ENCODE measurements at places on chromosomes 5 and 9. TPM values are rescaled to one million over a fixed set of nuclear protein-coding genes. Genes with fewer than 3 reads are reported as not detected.

DNA sequence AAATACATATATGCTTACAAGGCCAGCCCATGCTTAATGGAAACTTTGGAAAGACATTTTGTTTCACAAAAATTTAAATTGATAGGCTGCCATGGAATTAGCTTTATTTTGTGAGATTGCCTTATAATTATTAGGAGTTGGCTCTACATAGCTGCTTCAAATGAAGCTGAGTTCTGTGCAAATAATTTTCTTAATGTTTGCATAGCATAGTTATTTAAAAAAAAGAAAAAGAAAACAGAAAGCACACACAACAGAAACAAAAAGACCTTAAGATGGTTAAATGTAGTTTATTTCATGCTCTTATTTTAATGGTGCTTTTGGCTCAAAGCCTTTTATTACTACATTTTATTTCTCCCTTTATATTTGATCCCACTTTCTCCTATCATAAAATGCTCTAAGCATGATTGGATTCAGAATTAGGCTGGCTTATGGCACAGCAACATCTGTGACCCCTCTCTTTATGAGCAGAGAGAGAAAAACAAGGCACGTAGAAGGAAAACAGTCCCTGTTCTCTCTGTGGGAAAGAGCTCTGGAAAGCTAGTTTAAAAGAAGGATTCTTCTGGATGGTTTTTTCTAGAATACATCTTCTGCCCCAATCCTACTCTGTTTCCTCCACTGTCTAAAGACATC is 530.5 kb downstream of the NTRK2 start:
- DNase-seq: no peak

- DNase-seq: no peak
Measured at GRCh38 chr5:122985006-122985700, 51.4 kb downstream of the PPIC start.

The TMEM171 gene
- not detected for total RNA-seq

- DNase-seq: no peak
Measured at GRCh38 chr9:137396227-137396626, 26.7 kb downstream of the EXD3 start.

GRCh38 chr5:55031492-55031891 is 7.4 kb downstream of the GZMK start:
- DNase-seq: no peak

DNA sequence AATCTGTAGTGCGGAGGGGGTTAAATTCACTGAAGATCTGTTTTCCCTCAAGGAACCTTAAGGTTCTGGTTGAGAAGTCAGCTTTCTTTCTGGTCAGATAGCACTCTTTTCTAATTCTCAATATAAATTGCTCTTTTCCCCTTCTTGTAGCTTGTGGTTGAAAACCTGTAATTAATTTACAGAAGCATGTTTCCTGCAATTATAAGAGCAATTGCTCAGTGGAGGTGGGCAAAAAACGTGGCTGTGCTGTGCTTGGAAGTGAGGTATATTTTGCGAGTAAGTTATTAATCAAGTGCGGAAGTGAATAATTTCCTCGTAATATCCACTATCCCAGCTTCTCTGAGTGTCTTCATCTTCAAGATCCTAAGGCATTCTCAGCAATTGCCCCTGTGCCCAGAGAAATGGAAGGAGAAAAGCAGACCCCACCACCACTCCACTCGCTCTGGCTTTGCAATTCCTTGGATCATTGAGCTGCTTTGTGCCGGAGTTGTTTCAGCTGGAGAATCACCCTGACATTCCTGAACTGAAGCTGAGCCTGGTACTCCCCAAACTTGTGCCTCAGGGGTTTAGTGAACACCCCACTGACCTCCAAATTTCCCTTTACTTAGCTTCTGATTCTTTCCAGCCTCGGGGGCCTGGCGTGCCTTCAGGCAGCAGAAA is 140.6 kb downstream of the LRRC70 start:
- no peak for DNase-seq

The ALAD gene
- 19.8 TPM for total RNA-seq

DNA sequence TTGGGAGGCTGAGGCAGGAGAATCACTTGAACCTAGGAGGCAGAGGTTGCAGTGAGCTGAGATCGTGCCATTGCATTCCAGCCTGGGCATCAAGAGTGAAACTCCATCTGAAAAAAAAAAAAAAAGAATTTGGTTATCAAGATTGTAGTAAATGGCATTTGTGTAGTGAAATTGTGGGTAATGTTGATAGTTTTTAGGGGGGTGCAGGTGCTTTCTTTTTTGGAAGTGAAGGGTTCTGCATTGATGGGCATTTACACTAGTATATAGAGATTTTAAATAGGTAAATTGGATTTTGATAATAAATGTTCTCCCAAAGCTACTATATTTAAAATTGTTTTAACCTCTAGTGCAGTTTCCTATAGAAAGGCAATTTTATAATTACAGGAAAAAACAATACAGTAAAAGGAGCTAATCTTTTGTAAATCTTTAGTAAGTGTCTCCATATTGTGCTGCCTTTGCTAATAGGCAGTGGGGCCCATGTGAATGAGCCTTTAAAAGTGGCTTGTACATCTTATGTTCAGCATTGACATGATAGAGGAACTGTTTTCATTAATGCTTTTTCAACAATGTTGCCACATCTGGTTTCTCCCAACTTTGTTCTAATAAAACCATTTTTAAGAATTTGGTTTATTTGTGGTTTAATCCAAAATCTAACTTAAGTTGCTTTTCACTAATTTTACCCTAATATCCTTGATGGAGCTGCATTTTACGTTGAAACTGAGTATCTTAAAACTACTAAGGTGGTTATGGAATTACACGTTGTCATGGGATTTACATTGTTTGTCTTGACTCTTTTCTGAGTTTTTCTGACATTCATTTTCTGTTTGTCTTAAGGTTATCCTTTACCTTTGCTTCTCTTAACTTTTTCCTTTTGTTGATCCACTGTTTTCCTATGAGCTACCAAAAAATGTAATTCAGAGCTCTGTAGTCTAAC is 11.1 kb downstream of the MATR3 start:
- DNase-seq: no peak

- DNase-seq: no peak
Measured at GRCh38 chr5:61919920-61920319, 386.1 kb upstream of the KIF2A start.

GRCh38 chr9:19650312-19650711 is 138.5 kb downstream of the SLC24A2 start:
- DNase-seq: no peak

- DNase-seq: no peak
Measured at GRCh38 chr9:1087120-1087881, 37.1 kb downstream of the DMRT2 start.

GRCh38 chr5:74647096-74647495 is 6.6 kb upstream of the ENC1 start:
- DNase-seq: no peak

DNA sequence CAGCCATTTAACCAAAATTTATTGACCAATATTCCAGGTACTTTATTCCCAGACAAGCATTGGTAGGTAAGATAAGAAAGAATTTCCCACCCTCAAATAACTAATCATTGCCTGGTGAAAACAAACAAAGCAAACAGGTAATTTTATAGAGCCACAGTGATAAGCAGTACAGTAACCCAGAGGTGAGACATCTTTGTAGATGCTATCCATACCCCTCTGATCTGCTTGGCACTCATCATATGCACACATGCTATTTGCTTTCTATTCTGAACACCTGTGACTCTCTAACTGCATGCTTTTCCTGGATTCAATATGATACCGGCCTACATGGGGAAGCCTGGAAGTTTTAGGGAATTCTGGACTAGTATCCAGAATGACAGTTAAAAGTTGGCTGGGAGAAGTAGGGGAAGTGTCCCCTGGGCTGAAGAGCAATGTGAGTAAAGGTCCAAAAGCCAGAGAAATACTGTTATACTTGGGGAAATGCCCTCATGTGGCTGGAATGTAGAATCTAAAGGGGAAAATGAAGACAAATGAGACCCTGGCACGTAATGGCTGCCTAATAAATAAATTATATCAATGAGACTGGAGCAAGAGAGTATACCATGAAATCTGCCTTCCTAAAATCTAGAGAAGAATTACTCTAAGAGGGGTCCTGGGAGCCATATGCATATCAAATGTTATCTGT is 243.8 kb upstream of the ADAMTSL1 start:
- DNase-seq: no peak

DNA sequence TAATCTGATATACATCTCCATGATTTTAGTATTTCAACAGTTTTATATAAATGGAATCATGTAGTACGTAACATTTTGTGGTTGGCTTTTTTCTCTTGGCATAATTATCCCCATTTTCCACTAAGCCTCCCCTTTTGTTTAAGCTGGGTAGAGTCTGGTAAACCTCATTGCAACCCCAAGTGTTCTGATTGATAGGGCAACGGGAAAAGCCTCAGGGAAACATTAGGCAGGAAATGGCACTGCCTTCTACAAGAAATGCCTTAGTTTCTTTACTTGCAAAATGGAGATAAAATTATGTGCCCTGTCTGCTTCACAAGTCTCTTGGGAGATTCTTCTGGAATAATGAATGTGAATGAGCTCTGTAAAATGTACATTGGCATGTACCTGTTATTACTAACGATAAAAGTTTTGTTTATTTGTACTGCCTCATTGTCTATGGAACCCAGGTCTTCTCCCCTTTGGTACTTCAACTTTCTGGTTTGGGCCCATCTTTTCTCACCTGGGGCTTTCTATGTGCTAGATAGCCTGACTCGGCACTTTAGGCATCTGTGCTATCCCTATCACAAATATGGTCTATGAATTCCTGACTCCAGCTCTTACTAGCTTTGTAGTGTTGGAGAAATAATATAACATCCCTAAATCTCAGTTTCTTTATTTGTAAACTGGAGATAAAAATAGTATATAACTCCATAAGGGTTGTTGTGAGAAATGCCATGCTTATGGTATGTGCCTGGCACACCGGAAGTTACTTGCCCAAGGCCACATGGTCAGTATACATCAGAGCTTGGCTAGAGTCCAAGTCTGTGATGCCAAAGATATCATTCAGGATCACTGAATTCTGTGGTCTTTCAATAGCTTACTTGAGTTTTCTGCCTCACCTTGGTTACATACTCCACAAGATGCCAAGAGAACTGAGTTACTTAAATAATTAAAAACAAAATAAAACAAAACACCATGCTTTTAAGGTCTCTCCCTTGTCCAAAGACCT is 48.2 kb upstream of the ZNF169 start:
- no peak for DNase-seq

DNA sequence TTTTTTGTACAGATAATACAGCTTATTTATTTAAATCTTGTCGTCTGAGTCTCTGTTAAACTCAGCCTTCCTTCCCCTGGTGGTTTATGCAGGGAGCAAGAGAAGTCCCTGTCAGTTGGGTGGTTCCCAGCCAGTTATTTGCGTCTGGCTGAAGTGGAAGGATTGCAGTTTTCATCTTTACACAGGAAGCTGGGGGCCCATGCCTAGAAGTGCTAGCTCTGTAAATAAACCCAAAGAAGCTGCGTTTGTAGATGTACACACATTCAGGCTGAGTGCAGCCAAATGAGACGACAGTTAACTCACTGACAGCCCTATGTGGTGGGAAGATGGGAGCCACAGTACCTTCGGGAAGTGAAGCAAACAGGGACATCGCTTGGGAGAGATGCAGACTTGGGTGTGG is 122.1 kb downstream of the SAXO1 start:
- DNase-seq: no peak

DNA sequence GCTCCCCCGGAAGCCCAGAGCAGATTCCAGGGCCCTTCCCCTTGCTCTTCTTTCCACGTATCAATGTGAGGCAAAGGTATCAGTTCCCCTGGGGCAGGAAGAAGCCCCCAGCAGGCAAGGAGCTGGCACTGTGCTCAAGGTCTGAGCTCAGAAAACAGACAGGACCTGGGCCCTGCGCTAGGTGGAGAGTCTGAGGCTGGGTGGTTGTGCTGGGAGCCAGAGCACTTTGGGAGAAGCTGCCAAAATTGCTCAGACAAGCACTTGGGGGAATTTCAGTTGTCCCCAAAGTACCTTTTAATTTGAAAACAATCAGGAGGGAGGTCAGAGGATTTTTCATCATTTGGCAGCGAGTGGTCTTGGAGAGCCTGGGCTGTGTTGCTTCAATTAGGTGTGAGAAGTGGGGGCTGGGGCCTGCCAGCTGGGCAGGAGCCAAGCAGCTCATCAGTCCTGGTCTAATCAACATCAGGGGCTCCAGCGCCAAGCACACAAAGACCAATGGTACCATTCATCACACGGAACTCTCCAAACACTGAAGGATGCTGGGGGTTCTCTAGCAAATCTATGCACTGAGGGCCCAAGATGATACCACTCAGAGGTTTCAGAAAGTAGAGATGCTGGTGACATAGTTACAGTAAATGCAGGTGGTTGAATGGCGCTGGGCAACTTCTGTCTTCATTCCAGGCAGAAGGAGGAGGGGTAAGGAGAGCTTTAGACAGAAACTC is 176.5 kb downstream of the SNX18 start:
- no peak for DNase-seq

The CCNG1 gene
- 118 TPM for total RNA-seq

The FAM120A gene
- 109 TPM for total RNA-seq

The ENTREP1 gene
- total RNA-seq: 3.5 TPM

The TRIM36 gene
- 1.0 TPM for total RNA-seq

The OR1Q1 gene
- not detected for total RNA-seq

The FBXL17 gene
- 21.9 TPM for total RNA-seq

GRCh38 chr5:78411586-78411985 is 51.2 kb downstream of the SCAMP1 start:
- no peak for DNase-seq

DNA sequence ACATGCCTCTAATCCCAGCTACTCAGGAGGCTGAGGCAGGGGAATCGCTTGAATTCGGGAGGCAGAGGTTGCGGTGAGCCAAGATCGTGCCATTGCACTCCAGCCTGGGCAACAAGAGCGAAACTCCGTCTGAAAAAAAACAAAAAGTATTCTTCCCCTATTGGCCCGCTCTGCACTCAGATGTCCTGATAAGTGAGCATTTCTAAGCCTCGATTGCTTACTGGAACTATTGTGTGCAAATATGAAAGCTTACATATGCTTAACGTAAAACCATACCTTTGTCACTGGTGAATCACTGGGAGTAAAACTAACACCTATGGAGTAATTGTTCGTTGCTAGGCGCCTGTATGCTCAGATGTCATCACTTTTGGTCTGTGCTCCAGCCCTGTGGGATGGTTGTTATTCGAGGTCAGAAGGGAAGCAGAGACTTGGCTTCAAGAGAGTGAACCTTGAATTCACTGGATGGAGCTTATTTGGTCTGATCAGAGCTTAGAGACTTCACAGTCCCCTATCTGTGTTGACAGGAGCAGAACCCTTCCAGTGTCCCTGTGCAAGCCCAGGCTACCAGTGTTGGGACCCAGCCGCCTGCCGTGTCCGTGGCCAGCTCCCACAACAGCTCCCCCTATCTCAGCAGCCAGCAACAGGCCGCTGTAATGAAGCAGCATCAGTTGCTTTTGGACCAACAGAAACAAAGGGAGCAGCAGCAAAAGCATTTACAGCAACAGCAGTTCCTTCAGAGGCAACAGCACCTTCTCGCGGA is 25.3 kb upstream of the LTC4S start:
- no peak for DNase-seq

The IL3 gene
- total RNA-seq: not detected

The IL13 gene
- not detected for total RNA-seq

GRCh38 chr9:3385871-3386270 is 139.9 kb downstream of the RFX3 start:
- DNase-seq: no peak

The CCDC180 gene
- 9.2 TPM for total RNA-seq
